Fibroblast of skin of left quadriceps (primary cell): ENCODE measurements at places on chromosomes 1 and 21.

- DNase-seq = no peak
Observed at GRCh38 chr21:45029298-45029947, 45.0 kb upstream of the ADARB1 start.

- no peak for DNase-seq
Observed at GRCh38 chr1:223403184-223403815, 10.1 kb downstream of the CCDC185 start.

GRCh38 chr1:231241750-231242149 is 738 bp downstream of the GNPAT start:
- DNase-seq = no peak

- no peak for DNase-seq
Observed at GRCh38 chr1:17561247-17561548, 21.7 kb downstream of the ARHGEF10L start.

GRCh38 chr1:244778344-244778743 is 57.1 kb upstream of the COX20 start:
- peak; percentile 67 for DNase-seq

DNA sequence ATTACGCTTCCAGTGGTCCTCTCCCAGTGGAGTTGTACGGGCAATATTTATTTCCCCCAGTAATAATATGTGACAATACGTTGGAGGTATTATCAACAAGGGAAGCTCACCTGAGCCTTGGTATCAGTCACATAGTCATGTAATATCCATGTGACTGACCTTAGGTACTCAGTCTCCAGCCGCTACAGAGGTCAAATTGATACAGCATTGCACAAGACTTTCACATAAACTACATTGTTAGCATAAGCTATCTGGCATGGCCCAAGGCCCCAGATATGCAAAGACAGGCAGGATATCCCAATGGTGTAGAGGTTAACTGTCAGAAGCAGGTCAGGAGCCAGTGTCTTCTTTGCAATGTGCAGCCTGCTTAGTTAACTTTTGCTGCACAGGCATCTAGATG is 15.3 kb upstream of the CHIT1 start:
- no peak for DNase-seq

DNA sequence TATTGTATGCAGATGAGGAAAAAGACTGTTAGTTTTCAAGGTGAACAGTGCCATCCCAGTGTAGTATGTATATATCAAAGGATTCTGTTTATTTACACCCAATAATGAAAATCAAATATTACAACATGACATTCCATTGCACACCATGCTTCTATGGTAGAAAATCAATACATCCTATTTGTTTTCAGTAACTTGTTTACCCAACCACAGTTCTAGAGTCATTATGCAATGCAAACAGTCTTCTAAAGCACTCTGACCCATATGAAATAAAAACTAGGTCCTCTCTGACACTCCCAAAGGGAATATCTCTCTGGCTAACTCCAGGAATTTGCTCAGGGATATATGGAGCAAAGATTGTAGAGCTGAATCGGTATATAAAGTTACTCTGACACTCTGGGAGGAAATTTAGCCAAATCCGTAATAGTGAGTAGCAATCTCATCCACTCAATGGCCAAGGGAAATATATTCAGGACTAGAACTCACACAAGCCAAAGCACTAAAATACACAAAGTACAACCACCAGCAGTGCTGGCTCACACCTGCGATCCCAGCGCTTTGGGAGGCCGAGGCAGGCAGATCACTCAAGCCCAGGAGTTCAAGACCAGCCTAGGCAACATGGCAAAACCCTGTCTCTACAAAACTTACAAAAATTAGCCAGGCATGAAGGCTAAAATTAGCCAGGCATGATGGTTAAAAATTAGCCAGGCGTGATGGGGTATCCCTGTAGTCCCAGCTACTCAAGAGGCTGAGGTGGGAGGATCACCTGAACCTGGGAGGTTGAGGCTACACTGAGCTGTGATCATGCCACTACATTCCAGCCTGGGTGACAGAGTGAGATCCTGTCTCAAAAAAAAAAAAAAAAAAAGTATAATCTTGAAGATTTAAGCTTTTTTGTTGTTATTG is 75.2 kb downstream of the RERE start:
- no peak for DNase-seq

GRCh38 chr1:153683854-153684253 is 5.4 kb downstream of the NPR1 start:
- DNase-seq = no peak

- no peak for DNase-seq
Observed at GRCh38 chr1:247857069-247857984, at the start of gene TRIM58. Gene TRIM58 (plus strand): TSS chr1:247857187. CDS start chr1:247857247, 60 bp downstream.

GRCh38 chr1:172601046-172601630 is 57.8 kb upstream of the FASLG start:
- DNase-seq = no peak

GRCh38 chr1:12407962-12408454 is 178.2 kb downstream of the VPS13D start:
- no peak for DNase-seq

- DNase-seq = no peak
Observed at GRCh38 chr1:200660719-200661118, 9.0 kb downstream of the DDX59 start.
